HCT116 (cell line): ENCODE measurements at places on chromosomes 12 and 14.

GRCh38 chr14:98114946-98115345 is 1157.1 kb downstream of the BCL11B start:
- no peak for DNase-seq

DNA sequence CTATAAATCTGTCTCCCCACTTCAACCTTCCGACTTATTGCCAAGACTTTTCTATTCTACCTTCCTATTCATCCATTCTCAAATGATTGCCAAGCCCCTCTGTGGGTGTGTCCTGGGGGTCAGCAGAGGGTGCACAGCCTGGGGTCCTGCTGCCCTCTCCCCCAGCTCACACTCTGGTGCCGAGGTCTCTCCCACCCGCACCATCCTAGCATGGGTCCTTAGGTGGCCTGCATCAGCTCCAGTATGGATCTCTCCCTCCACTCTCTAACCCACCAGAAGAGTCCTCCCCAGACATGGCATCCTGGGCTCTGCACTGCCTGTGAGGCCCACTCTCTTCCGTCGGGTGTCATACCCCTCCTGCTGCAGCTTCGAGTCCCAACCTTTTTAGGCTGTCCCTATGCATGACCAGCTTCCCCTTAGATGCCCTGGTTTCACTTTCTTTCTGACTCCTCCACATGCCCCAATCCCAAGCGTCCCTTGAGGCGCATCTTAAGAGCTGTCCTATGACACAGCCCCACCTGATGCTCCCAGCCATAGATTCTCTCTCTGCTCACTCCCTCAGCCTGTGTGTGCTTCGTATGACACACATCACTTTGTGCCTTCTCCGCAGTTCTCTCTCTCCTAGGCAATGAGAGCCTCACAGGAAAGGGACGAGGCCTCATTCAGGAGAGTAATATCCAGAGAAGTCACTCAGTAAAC is 43.9 kb downstream of the GIT2 start:
- no peak for DNase-seq

DNA sequence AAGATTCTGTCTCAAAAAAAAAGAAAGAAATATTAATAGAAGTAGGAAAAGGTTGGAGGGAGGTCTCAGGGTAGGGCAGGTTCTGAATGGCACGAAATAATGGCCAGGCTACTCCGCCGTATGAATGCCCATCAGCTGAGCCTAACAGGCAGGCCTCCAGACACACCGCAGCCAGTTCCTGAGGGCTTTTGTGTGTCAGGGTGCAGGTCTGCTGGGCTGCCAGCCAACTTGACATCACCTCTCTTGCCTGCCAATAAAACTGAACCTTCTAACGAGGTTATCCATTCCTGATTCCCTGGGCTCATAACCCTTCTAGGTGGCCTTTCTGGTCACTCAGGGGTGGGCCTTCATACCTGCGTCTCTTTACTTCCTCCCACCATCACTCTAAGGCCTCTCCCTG is 3.0 kb downstream of the IFI27 start:
- DNase-seq = no peak

- no peak for DNase-seq
Measured at GRCh38 chr12:96425951-96426350, 25.7 kb upstream of the CDK17 start.

DNA sequence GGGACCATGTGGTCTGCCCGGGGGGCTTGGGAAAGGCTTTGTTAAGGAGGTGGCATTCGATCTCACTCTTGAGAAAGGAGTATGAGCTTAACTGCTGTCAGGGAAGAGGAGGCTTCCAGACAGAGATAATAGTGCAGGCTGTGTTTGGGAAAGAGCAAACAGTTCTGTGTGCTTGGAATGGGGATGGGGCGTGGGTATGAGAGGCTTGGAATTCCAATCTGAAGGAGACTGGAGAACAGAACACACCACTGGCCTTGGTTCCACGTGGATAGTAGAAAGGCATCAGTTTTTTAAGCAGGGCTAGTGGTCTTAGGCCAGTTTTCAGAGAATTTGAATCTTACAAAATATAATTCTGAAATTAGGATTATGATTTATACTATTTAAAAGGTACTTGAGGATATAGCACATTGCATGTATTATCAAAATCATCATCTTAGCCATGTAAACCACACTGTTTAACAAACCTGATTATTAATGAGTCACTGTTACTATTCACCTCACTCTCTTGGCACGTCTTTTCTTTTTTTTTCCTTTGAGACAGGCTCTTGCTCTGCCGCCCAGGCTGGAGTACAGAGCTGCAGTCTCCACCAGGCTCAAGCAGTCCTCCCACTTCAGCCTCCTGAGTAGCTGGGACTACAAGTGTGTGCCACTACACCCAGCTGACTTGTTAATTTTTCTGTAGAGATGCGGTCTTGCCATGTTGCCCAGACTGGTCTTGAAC is 38.5 kb upstream of the KCNK13 start:
- DNase-seq = no peak

- no peak for DNase-seq
Measured at GRCh38 chr12:129825316-129825715, 78.5 kb downstream of the TMEM132D start.

DNA sequence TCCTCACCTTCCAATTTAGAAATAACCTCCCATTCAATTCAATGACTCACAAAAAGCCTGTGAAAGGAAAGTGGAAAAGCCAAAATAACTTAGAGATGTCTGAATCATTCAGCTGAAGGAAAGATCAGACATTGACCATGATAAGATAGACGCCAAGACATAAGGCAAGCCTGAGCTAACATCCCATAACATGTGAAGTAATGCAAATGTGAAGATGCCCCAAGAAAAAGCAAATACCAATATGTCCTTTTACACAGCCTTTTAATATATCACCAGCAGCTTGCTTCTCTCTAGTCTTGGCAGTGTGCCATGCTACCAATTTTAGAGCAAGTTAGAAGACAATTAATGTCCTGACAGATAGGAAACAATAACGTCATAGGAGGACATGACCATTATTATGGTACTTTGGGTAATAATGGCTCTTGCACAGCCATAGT is 2.4 kb upstream of the NUMB start:
- no peak for DNase-seq

DNA sequence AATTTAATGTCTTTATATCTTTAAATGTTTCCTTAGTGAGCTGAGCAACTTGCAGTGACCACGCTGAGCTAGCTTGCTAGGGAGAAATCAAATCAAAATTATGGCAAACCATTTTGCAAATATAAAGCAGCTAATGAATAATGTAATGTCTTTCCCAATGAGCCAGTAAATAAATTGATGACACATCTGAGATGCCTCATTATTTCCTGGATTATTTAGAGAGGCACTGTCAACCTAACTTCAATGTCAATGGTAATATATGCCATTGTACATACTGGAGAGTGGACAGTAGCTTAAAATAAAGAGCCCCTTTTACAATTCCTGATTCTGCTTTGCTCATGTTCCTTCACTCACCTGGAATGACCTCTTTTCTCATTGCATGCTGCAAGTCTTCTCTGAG is 182.6 kb downstream of the PHLDA1 start:
- DNase-seq = no peak

- no peak for DNase-seq
Measured at GRCh38 chr12:68796399-68796798, 11.6 kb upstream of the MDM2 start.

GRCh38 chr12:125983094-125983783 is 918.0 kb downstream of the AACS start:
- DNase-seq = no peak

DNA sequence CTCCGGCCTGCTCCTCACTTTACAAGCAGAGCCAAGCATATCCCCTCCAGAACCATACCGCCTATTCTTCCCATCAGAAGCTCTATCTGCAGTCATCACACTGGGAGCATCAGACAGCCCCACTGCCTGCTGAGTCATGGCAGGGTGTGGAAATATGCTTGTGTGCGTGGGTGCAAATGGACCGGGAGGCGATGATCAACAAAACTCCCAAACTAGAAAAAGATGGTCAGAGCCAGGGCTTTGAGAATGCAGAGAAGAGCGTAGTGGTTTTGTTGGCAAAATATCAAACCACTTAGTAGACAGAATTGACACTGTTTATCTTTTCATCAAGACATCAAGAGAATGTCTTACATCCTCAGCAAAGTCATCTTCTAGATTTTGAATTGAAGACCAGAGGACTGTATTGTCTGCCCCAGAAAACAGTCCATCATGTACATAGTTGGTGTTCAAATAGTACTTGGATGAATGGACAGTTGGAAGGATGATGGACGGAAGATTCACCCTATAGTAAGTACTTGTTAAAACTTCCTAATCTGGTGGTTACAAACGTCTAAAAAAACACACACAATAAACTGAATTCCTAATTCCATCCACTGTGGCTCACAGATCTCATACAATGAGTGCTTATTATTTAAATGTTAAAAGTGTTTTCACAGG is 54.9 kb downstream of the VWF start:
- DNase-seq = no peak

- no peak for DNase-seq
Measured at GRCh38 chr14:79583738-79584408, 627.4 kb downstream of the DIO2 start.

- no peak for DNase-seq
Measured at GRCh38 chr12:24109381-24110039, 160.0 kb upstream of the SOX5 start.

- no peak for DNase-seq
Measured at GRCh38 chr12:131458931-131459772, 251.7 kb upstream of the SFSWAP start.

GRCh38 chr12:102609996-102610395 is 129.6 kb upstream of the IGF1 start:
- no peak for DNase-seq

- DNase-seq = no peak
Measured at GRCh38 chr14:52068615-52069306, at the start of gene NID2. TSS of gene NID2 (minus strand) at chr14:52069059. CDS start at chr14:52068994, 65 bp downstream.

DNA sequence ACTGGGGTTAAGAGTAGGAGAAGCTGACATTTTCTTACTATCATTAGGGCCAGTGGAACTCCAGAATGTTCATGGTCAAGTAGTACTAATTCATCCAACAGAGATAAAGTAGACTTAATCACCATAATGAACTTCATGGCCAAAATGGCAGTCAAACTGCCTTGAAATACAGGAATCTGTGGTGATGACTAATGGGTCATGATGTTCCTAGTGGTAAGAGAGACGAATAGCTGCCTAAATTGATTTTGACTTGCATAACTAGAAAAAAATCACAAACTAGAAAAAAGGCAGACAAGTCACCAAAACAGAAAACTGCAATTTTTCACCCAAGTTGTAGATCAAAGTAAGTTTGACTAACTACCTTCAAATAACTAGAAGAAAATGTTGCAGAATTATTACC is 138.5 kb downstream of the MGAT4C start:
- no peak for DNase-seq

DNA sequence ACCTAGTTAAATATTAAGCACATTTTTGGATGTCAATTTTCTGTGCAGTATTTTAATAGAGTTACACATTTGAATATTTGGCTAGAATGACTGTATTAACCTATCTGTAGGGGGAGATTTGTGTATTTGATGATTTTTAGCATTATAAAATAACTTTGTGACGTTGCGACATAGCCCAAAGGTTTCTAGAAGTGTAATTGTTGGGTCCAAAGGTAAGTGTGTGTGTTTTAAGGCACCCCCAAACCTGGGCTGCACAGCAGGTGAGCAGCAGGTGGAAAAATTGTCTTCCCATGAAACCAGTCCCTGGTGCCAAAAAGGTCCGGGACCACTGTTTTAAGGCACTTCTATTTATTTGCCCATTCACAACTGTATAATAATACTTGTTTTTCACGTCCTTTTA is 3.3 kb downstream of the CCT2 start:
- no peak for DNase-seq

DNA sequence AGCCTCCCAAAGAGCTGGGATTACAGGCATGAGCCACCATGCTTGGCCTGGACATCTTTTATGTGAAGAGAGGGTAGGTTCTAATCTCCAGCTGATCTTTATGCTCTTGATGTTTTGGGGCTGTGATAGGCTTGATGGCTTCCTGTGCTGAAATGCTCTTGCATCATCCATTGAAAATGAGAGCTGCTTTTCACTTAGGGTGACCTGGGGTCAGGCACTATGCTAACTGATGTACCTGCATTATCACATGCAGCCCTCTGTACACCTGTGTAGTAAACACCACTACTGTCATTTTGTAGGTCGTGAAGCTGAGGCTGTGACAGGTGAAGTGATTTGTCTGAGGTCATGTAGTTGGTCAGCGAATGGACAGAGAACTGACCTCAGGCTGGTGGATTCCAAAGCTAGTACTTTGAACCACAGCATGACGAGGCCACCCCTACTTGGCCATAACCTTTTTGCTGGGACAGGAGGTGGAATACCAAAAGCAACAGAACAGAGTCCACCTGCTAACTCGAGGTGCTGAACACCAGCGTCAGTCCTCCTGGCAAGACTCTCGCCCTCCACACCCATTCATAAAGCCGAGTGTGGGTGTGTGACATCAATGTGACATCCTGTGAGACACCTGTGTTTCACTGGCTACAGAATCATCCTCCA is 69.1 kb downstream of the C12orf75 start:
- no peak for DNase-seq

GRCh38 chr12:79938843-79939242 is 3.9 kb upstream of the PPP1R12A start:
- no peak for DNase-seq

- DNase-seq = no peak
Measured at GRCh38 chr12:132033627-132034026, 83.9 kb downstream of the EP400 start.

DNA sequence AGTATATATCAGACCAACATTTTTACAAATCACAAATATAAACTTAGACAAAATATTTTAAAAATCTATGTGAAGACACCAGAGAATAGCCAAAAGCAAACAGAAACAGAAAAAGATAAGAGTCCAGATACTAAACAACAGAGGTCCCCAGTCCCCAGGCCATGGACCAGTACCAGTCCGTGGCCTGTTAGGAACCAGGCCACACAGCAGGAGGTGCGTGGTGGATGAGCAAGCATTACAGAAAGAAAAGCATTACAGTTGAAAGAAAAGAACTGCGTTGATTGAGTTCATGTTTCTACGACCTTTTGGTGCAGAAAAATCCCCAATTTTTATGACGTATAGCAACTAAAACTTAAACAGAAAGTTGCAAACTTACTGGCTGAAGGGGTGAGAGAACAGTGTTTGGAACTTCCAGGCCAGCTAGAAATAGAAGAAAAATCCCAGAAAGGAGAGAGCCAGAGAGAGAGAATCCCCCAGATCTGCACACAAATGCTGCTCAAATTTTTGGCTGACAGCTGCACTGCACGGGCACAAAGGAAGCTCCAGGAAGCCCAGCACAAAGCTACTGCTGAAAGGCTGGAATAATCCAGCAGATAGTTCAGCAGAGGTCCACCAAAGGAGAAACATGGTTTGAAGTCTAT is 159.6 kb upstream of the C14orf180 start:
- no peak for DNase-seq

GRCh38 chr12:106673141-106673540 is 90.3 kb downstream of the RFX4 start:
- DNase-seq = no peak

- no peak for DNase-seq
Measured at GRCh38 chr14:76781648-76782051, 20.4 kb downstream of the VASH1 start.

DNA sequence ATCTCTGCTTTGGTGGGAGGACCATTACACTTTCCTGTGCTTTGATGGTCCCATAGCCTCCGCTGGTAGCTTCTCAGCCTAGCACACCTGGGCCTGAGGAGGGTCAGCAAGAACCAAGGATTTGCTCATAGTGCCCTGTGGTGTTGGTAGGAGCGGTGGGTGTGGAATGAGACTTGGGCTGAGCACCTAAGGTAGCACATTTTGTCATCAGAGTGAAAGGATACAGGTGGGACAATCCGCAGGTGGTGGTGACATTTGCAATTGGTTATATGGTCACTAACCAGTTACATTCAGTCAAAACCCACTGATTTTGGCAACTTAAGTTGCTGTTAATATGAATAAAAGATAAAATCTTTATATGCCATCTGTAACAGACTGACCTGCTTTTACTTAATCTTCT is 46.7 kb downstream of the TTC6 start:
- no peak for DNase-seq
